T-helper 17 cell (primary cell): ENCODE measurements at places on chromosomes 2 and 18.

- H3K27me3 ChIP-seq = no peaks in the 10 kb centered on the region
- no peak for DNase-seq
- H3K4me3 ChIP-seq = no peak overlapping the region
- no peak overlapping the region for H3K27ac ChIP-seq
Measured at GRCh38 chr2:148978706-148979105, 59.8 kb upstream of the LYPD6B start.

DNA sequence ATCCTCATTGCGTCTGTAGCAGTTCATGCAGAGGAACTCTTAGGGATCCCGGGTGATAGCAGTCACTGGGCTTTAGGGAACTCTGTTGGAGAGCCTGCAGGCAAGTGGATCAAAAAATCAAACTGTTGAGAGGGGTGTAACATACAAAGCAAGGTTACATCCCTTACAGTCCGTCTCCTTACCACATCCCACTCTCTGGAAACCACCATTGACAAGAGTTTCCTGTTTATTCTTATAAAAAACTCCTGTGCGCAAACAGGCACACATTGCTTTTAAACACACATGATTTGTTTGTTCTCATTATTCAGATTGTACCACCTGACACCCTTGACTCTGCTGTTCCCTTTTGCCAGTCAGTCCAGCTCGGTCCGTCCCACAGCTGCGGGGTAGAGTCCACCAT is 137.7 kb downstream of the LTBP1 start:
- H3K27me3 ChIP-seq = peaks cover 39% of the 10 kb centered on the region
- DNase-seq = no peak
- H3K4me3 ChIP-seq = no peak overlapping the region
- no peaks in the 10 kb centered on the region for H3K36me3 ChIP-seq
- no peak overlapping the region for H3K27ac ChIP-seq

DNA sequence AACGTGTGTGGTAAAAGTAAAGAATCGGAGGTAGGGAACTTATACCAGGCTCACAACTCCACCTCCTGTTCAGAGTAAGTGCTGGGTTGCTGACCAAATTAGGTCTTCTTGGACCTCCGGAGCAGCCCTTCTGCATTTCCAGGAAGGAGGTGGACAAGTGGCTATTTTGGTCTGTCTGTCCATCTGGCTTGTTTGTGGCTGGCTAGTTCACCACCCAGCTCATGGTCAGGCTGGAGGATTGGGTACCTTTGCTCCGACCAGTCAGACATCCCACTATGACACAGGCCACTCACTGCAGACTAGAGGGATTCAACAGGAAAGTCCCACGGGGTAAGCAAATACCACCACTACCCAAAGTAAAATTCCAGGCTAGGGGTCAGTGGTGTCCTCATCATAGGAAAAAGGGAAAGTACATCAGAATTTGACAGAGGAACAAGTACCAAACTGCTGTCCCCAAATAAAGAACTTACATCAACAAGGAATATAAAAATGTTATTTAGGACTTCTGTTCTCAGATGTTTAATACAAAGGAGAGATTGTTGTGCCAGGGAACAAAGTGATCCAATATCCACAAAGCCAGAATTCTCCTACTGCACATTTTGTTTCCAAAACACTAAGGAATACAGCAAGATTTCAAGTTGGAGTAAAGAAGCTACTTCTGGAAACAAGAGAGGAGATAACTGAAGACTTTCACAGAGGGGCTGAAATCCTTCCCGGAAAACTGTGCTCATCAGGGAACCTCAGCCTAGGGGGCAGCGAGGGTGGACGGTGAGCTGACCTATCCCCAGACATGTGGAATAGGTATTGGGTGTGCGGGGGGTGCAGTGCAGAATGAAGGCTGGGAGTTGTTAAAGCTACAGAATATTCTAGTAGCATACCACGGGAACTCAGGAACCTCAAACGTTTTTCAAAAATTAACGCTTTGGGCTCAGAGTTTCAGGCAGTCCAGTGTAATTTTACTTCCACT is 56.9 kb downstream of the BCL2 start:
- no peak for DNase-seq
- peaks cover 8% of the 10 kb centered on the region for H3K36me3 ChIP-seq
- no peaks in the 10 kb centered on the region for H3K27me3 ChIP-seq
- peaks cover 67% of the 10 kb centered on the region for H3K4me1 ChIP-seq

DNA sequence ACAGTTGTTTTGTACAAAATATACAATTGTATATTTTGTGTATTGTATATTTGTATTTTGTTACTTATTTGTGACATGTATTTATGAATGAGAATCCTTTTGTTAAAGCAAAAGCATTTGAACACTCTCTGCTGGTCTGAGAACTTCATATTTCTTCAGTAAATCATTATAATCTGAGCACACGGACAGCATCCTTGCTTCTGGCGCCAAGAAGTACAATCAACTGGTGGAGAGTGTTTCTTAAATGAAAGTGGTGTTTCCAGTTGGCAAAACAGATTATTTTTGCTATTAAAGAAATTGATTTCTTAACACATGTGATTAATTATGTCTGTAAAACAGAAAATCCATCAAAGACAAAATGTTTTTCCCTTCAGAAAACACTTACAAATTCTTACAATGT is 95.1 kb upstream of the COPS8 start:
- no peak for DNase-seq
- no peak overlapping the region for H3K4me3 ChIP-seq
- H3K27me3 ChIP-seq = peaks cover 57% of the 10 kb centered on the region
- no peaks in the 10 kb centered on the region for H3K4me1 ChIP-seq

DNA sequence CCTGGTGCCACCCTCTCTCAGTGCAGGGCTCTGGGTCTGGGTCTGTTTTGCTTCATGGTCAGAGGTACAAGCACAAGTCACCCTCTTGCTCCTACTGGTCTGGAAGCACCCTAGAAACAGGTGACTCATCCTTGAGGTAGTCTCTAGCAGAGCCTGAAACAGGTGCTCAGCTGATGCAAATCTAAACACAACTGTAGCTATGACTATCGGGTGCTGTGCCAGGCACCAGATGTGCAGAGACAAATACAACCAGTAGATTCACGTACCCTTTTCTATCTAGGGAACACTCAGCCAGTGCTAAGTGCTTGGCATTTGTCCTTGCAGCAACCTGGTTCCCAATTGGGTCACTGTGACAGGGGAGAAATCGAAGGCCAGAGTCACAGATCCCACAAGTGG is 140.9 kb upstream of the MYCN start:
- no peaks in the 10 kb centered on the region for H3K4me1 ChIP-seq
- DNase-seq = no peak
- H3K27ac ChIP-seq = no peak overlapping the region
- H3K36me3 ChIP-seq = no peaks in the 10 kb centered on the region
- no peak overlapping the region for H3K4me3 ChIP-seq
- peaks cover 12% of the 10 kb centered on the region for H3K27me3 ChIP-seq

GRCh38 chr2:56448403-56449001 is 264.7 kb downstream of the CCDC85A start:
- H3K4me1 ChIP-seq = no peaks in the 10 kb centered on the region
- no peaks in the 10 kb centered on the region for H3K36me3 ChIP-seq
- DNase-seq = no peak
- no peak overlapping the region for H3K4me3 ChIP-seq
- no peaks in the 10 kb centered on the region for H3K27me3 ChIP-seq
- H3K27ac ChIP-seq = no peak overlapping the region

DNA sequence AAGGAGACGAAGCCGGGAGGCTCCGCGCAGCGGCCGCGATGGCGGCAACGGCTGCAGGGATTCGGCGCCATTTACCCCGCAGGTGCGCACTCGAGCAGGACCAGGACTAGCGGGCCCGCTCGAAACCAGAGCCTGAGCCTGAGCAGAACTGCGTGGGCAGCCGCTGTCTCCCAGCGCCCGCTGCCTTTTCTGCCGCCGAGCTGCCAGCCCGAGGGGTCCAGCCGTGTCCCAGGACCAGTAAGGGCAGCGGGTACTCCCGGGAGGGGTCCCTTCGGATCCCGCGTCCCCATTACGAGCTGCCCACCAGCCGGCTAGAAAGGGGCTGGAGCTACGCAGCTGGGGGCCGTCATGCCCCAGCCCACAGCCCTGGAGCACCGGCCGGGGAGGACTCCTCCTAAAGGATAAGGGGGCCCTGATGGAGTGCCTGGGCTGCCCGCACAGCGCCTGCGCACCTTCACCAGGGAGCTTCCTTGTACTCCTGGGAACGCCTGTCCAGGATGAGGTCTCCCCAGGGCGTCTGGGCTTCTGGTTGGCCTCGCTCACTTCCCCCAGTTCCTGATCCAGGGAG is 9.9 kb downstream of the ALPP start:
- peaks cover 55% of the 10 kb centered on the region for H3K27me3 ChIP-seq
- no peak overlapping the region for H3K27ac ChIP-seq
- H3K4me1 ChIP-seq = no peaks in the 10 kb centered on the region
- H3K4me3 ChIP-seq = no peak overlapping the region
- no peak for DNase-seq
